ENCODE measurements at places on chromosomes 4 and X.

DNA sequence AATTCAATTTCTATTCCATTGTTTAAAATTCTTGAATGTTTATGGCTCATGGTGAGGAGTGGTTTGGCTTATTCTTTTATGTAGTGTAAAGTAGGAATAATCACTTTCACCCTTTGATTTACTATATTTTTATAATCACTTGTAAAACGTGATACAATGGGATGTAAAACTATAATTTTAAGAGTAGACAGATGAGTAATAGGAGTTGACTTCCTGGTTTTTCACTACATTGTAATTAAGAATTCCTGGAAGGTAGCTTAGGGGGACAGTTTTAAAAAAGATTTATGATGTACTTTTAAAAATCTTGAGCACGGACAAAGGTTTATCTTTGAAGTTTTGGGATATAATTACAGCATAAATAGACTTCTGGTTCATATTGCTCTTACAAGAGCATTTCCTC, 65.3 kb downstream of the PDGFC start:
- DNase-seq = no peak

DNA sequence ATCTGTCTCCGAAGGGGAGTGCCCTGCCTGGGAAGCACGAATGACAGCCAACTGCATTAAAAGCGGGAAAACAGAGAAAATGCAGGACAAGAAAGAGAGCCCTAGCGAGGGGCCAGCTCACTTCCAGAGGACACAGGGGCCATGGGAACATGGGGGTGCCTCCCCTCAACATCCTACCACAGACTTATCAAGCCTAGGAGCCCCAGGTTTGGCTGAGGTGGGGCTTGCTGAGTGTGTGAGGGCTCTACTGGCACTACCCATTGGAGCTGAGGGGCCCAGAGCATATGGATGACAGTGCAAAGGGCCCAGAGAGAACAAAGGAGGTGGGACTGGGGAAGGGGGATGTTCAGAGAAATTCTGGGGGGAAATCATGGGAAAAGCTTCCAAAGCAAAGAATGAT, 101.8 kb downstream of the PJA1 start:
- DNase-seq = no peak

DNA sequence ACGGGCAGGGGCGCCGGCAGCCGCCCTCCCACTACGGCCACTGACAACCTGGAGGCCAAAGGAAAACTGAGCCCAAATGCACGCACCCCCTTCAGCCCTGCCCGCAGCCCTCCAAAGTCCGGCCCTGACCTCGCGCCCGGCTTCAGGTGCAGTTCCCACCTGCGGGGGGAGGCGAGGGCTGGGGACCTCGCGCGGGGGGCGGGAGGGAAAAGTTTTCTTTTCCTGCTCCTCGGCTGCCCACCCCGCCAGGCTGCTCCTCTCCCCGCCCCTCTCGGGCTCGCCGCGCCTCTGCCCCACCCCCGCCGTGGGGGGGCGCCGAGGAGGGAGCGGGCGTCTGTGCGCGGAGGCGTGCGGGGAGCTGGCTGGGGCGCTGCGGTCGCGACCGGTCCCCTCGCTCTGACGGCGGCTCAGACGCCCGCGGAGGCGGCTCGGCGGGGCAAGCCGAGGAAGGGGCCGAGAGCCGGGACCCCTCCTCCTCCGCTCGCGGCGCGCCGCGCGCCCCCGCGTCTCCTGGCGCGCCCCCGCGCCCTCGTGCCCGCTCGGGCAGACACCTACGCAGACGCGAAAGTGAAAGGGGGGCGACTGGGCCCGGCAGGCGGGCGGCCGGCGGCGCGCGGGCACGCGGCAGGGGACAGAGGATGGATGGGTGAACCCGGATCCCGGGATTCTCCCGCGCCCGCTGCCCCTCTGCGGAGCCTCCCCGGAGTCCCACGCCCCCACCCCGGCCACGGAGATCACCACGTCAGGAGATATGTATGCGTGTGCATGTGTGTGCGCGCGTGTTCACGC, 3.1 kb upstream of the NR3C2 start:
- peak; percentile 77 for DNase-seq

DNA sequence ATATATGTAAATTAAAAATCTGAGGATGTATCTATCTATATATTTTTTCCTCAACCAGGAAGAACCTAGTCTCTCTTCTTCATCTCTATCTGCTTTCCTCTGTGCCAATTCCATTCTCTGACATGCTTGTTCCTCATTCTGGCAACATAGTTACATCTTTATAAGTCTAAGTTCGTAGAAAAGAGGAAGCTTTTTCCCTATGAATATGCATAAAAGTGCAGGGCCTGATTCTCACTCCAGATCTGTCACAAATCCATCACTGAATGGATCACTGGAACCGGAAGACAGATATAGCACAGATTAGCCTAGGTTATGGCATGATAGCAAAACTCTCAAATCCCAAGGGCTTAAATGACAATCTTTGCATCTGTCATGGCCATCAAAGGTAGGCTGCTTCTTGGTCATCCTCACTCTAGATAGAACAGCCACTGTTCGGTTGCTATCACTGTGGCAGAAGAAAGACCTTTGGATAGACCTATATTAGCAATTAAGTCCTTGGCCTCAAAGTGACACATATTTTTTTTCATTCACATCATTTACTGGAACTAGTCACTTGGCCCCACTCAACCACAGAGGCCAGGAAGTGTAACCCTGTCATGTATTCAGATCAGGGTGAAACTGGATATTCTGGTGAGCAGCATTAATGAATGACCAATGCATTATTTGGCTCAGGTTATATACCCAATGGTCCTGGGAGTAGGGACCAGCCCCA, 22.2 kb downstream of the DTHD1 start:
- no peak for DNase-seq

DNA sequence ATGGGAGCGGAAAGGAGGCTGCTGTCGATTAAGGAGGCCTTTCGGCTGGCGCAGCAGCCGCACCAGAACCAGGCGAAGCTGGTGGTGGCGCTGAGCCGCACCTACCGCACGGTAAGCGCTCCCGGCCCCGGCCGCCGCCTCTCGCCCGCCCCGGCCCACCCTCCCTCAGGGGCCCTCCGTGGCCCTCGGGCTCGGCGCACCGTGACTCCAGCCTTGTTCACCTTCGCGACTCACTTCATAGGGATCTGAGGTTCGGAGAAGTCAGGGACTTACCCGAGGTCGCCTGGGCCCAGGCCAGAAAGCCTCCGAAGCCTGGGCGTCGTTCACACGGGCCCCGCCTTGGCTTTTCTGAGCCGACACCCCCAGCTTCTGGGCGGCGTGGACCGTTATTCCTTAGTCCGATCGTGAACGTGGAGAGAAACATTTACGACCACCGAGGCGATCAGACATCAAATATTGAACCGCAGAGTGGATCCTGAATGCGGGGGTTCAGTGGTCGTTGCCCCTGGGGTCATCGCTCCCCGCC, 362 bp downstream of the NCAPG start:
- no peak for DNase-seq

- no peak for DNase-seq
Observed at GRCh38 chr4:29710519-29710918, 1009.6 kb upstream of the PCDH7 start.

GRCh38 chr4:98568941-98569663, 89.3 kb downstream of the TSPAN5 start:
- no peak for DNase-seq
